ENCODE measurements at places on chromosomes 3 and 15. TPM values are rescaled to one million over a fixed set of nuclear protein-coding genes. Genes with fewer than 3 reads are reported as not detected.

ATP13A3 gene
- total RNA-seq = 242 TPM

DCLK3 gene
- total RNA-seq = under 0.01 TPM

C3orf49 gene
- total RNA-seq = not detected

AADAC gene
- 0.09 TPM for total RNA-seq

THPO gene
- 0.16 TPM for total RNA-seq

CEMIP gene
- 27.4 TPM for total RNA-seq

PAQR9 gene
- 0.16 TPM for total RNA-seq

LYZL4 gene
- total RNA-seq = not detected

INSYN1 gene
- 2.5 TPM for total RNA-seq

CACNA2D3 gene
- not detected for total RNA-seq

GREM1 gene
- 213 TPM for total RNA-seq

CERS3 gene
- not detected for total RNA-seq

ZNF502 gene
- 4.6 TPM for total RNA-seq

C3orf85 gene
- total RNA-seq = not detected

EPB42 gene
- not detected for total RNA-seq

CISH gene
- total RNA-seq = 0.95 TPM

ATP13A5 gene
- not detected for total RNA-seq

SPCS1 gene
- 33.9 TPM for total RNA-seq

LRRC15 gene
- total RNA-seq = 0.26 TPM

IGF1R gene
- 43.8 TPM for total RNA-seq

ADGRG7 gene
- total RNA-seq = not detected

PLA2G4D gene
- total RNA-seq = not detected

TPM1 gene
- total RNA-seq = 394 TPM

UBXN7 gene
- 19.8 TPM for total RNA-seq

BUB1B gene
- 1.5 TPM for total RNA-seq

CYP8B1 gene
- not detected for total RNA-seq

ATP8B4 gene
- 29.4 TPM for total RNA-seq

PRTG gene
- 0.47 TPM for total RNA-seq

WWTR1 gene
- 23.2 TPM for total RNA-seq

FBXL22 gene
- 0.16 TPM for total RNA-seq

CPNE9 gene
- not detected for total RNA-seq

TMEM266 gene
- total RNA-seq = 0.17 TPM

ADAMTSL3 gene
- total RNA-seq = 0.32 TPM

PEX5L gene
- 0.34 TPM for total RNA-seq

GOLGA6D gene
- total RNA-seq = under 0.01 TPM

SI gene
- total RNA-seq = not detected

POLQ gene
- 1.9 TPM for total RNA-seq

COL8A1 gene
- 18.3 TPM for total RNA-seq

CAMP gene
- total RNA-seq = not detected

SLC28A2 gene
- not detected for total RNA-seq

LMCD1 gene
- total RNA-seq = 2.9 TPM

AGTR1 gene
- 2.5 TPM for total RNA-seq

UACA gene
- total RNA-seq = 157 TPM

XYLB gene
- 3.6 TPM for total RNA-seq

IL17RB gene
- under 0.01 TPM for total RNA-seq

PSTPIP1 gene
- not detected for total RNA-seq

MYRIP gene
- total RNA-seq = 0.16 TPM

CYP1A2 gene
- not detected for total RNA-seq

RHO gene
- total RNA-seq = not detected

SCN11A gene
- total RNA-seq = not detected

ZDHHC3 gene
- total RNA-seq = 55.5 TPM

LIPC gene
- 4.0 TPM for total RNA-seq

VGLL3 gene
- 10.9 TPM for total RNA-seq

GCNT3 gene
- total RNA-seq = 0.26 TPM

PCSK6 gene
- 0.09 TPM for total RNA-seq

UBA3 gene
- 100 TPM for total RNA-seq

GPR62 gene
- total RNA-seq = not detected

CCR9 gene
- not detected for total RNA-seq

Measured in bronchial smooth muscle cell (primary cell).